Camera-type eye (tissue), 1 donor: ENCODE measurements at places on chromosomes 1 and 21. TPM values are rescaled to one million over a fixed set of nuclear protein-coding genes. Genes with fewer than 3 reads are reported as not detected.

Gene KIAA1614
- total RNA-seq, result 52.6 TPM

Gene ZNF683
- total RNA-seq, result not detected

Gene WRAP73
- 26.2 TPM for total RNA-seq

Gene S100PBP
- 96.8 TPM for total RNA-seq

Gene SLAMF9
- not detected for total RNA-seq

Gene DESI2
- total RNA-seq, result 81.8 TPM

Gene CHI3L2
- not detected for total RNA-seq

Gene PADI1
- total RNA-seq, result 0.33 TPM

Gene HES3
- total RNA-seq, result not detected

Gene CDK18
- 7.0 TPM for total RNA-seq

Gene VWA1
- 19.8 TPM for total RNA-seq

Gene ENSA
- 112 TPM for total RNA-seq

Gene B3GALT6
- total RNA-seq, result 18.1 TPM

Gene DIPK1A
- total RNA-seq, result 20.0 TPM

Gene UBE2U
- 0.33 TPM for total RNA-seq

Gene HSPB7
- total RNA-seq, result 5.3 TPM

Gene AUNIP
- total RNA-seq, result 1.3 TPM

Gene RGS4
- total RNA-seq, result 24.2 TPM

Gene ZNF672
- 30.7 TPM for total RNA-seq

Gene GJA4
- 18.1 TPM for total RNA-seq

Gene KRTAP24-1
- total RNA-seq, result not detected

Gene TRIM67
- 31.0 TPM for total RNA-seq

Gene SLC22A15
- 8.1 TPM for total RNA-seq

Gene BACE2
- 60.8 TPM for total RNA-seq

Gene C4BPB
- total RNA-seq, result 0.60 TPM

Gene OR2AK2
- not detected for total RNA-seq

Gene GBP1
- 30.1 TPM for total RNA-seq

Gene POGK
- 49.5 TPM for total RNA-seq

Gene CSF3R
- total RNA-seq, result 8.8 TPM

Gene AXDND1
- 1.8 TPM for total RNA-seq

Gene RIMS3
- 28.6 TPM for total RNA-seq

Gene RNU1-1
- under 0.01 TPM for total RNA-seq

Gene MAP3K21
- total RNA-seq, result 2.1 TPM

Gene KRTAP11-1
- total RNA-seq, result not detected

Gene SNRPE
- total RNA-seq, result 86.6 TPM

Gene HCRTR1
- not detected for total RNA-seq

Gene TRAF5
- total RNA-seq, result 26.5 TPM

Gene GBP2
- 11.4 TPM for total RNA-seq

Gene KRTAP21-2
- not detected for total RNA-seq

Gene APCS
- total RNA-seq, result not detected

Gene KRTAP15-1
- not detected for total RNA-seq

Gene ICOSLG
- 1.6 TPM for total RNA-seq

Gene ATAD3C
- total RNA-seq, result 0.05 TPM

Gene IGFN1
- total RNA-seq, result 1.2 TPM

Gene MXRA8
- 127 TPM for total RNA-seq

Gene INSRR
- 0.22 TPM for total RNA-seq

Gene POLR3GL
- total RNA-seq, result 16.1 TPM

Gene SNX7
- total RNA-seq, result 30.2 TPM

Gene HSD3B1
- total RNA-seq, result not detected

Gene INTS11
- 90.8 TPM for total RNA-seq
